Kidney (tissue), 22 donors: ENCODE measurements at places on chromosomes 3 and 15.

DNA sequence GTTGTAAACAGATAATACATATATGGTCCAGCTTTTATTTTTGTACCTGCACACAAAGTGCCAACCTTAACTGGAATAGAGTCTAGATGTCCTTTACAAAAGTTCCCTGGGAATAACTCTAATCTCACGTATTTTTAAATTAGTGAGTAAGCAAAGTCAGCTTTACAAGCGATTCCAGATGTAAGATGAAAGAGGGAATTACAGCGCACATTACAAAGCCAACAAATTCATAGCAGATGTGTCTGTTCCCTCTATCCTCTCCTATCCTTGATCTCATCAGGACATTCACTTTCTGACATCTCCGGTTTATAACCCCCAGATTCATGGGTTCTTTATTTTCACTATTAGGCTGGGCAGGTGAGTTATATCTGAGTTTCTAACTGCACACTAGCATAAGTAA is 406.8 kb upstream of the ZNF385D start:
- DNase-seq, result no peak

DNA sequence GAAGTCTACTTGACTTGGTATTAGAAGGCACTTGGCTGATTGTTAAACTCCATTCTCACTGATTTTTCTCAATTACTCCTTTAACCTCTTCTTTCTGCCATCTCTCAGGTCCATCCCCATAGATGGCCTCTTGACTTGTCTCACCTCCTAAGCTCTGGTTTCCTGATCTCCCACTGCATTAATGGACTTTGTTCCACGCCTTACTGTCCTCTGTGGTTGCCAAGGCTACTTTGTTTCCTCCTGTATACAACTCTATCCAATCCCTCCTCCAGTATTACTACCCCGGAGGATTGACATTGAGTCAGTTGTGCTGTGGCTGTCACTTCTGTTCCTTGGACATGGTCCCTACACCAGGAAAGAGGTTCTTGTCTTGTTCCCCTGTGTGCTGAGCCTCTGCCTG is 10.6 kb upstream of the GLCE start:
- no peak for DNase-seq

DNA sequence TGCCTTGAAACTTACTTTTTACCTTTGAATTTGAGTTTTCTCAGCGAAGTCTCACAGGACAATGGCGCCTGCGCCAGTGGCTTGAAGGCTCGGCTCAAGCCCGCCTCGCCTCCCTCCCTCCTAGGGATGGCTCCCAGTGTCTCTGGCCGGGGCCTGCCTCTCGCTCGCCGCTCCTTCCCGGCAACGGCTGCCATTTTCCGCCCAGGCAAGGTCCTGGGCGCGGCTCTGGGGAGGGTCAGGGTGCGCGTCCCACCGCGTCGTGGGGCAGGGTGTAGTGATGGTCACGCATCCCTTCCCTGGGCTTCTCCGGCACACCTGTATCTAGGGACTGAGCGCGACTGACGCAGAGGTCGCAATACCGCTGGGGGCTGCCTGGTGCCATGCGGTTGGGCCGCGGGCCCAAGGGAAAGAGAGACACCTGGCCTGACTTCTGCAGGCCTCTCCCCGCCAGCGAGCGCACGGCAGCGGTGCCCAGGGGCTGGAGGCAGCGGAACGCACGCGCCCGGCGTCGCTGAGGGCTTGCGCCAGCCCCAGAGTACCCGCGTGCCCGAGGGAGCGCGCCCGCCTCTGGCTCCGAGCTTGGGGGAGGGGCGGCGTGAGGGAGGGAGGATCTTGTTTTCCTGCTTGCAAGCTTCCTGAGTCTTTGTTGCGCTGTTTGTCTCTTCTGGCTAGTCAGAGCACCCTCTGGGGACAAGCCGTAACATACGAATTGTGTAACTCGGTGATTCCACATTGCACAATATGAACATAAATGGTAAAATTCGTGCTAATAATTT is 20.7 kb upstream of the FEM1B start:
- peak; percentile 95 for DNase-seq

GRCh38 chr3:167918008-167918596 is 177.6 kb downstream of the GOLIM4 start:
- no peak for DNase-seq

DNA sequence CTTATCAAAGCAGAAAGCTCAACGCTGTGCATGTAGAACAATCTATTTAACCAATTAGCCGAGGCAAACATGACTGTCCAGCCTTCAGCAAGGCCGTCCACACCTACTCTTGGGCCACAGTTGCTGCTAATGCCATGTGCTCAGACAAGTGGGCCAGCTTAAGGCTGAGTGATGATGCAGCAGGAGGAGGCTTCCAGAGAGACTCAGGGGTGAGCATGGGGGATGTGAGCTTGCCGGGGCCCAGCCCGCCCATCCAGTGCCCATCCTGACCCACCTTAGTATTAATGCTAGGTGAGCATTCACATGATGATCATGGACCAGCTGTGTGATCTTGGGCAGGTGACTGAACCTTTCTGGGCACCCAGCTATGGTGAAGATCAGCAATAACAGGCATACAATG is 150.1 kb downstream of the TPRA1 start:
- DNase-seq, result peak; percentile 26

- no peak for DNase-seq
Measured at GRCh38 chr3:157417247-157417646, 19.4 kb upstream of the PTX3 start.

GRCh38 chr15:89107984-89108383 is 19.7 kb downstream of the ABHD2 start:
- DNase-seq, result no peak

- DNase-seq, result no peak
Measured at GRCh38 chr3:157445857-157446256, 9.2 kb downstream of the PTX3 start.

DNA sequence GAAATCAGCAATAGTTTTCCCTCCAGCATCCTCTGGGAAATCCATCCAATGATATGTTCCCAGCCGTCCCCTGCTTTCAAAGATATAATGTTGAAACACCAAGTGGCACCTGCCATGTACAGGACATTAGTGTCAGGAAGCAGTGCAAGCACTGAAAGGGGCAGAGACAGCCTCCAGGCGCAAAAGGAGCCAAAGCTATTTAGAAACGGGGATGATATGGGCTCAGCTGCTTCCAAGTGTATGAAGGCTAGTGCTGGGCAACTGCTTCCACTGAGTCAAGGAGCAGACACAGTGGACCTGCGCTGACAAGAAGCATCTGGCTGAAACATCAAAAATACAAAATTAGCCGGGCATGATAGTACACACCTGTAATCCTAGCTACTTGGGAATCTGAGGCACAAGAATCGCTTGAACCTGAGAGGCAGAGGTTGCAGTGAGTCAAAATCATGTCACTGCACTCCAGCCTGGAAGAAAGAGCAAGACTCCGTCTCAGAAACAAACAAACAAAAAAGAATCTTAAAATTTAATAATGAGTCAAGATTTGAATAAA is 119.7 kb downstream of the AQP9 start:
- no peak for DNase-seq

DNA sequence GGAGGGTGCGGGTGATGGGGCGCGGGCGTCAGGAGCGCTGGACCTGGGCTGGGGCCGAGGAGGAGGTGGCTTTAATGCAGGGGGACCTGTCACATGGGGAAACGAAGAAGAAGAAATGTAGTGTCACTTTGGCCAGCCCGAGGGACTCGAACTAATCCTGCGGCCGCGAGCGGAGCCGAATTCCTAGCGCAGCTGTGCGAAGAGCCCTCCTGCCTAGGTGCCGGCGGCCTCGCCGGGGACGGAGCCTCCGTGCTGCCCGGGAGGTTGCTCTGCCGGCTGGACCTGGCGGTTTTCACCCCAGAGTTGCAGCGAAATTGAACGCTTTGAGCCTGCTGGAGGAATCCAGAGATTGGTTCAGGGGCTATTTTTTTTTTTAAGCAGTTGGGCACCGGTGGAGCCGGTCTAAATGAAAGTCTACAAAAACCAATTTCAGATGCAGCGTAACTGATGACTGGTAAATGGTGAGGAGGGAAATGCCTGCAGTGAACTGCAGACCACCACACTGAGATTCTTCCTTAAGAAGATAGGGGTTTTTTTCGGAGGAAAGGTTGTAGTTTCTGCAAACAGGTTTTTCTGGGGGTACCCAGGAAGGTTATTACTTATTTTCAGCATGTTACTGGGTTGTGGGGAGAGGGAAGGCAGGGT is 662 bp downstream of the TMEM108 start:
- DNase-seq, result peak; percentile 75

GRCh38 chr3:160677459-160677881 is 510 bp downstream of the ARL14 start:
- no peak for DNase-seq

- DNase-seq, result no peak
Measured at GRCh38 chr3:113079218-113079961, 88.6 kb downstream of the GTPBP8 start.

DNA sequence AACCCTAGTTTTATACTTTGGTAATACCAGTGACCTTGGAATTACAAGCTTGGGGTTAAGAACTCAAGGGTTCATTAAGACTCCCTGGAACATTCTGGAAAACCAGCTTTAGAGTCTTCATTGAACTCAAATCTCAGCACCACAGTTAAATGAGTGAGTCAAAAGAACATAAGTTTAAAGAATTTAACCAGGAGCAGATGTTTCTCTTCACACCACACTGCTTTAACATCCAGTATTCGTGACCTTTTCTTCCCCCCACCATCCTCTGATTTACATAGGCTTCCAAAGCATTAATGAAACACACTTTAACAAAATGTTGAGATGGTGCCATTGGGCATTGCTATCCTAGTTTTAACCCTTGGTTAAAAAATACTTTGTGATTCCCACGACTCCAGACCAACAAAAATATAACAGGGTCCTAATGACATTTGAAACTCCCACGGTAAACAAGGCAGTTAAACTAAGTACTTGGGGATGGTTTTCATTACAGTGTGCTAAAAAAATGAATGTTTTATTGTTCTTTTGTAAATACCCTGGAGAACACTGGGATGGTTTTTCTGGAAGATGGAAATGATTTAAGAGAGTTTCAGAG is 123.9 kb downstream of the OXNAD1 start:
- DNase-seq, result no peak

GRCh38 chr3:153055779-153056178 is 106.2 kb upstream of the RAP2B start:
- DNase-seq, result no peak

DNA sequence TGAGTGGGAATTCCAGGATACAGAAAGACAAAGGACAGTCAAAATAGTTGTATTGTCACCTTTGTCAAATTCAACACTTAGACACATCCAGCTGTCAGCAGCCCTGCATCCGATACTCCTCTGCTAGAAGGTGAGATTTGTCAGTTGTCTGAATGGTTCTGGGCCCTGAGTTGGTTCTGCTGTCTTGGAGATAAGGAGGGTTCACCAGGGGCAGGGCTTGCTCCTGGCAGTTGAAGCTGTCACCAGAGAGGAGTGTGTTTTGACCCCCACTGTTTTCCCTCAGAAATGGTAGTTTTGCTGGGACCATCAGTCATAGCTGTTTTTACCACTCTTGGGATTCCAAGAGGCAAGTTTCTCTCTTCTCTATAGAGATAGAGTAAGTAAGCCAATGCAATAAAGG is 3.2 kb upstream of the KY start:
- DNase-seq, result no peak

GRCh38 chr3:42369832-42370231 is 40.6 kb downstream of the LYZL4 start:
- DNase-seq, result no peak

GRCh38 chr3:157376603-157377300 is 59.9 kb upstream of the PTX3 start:
- DNase-seq, result no peak

- DNase-seq, result no peak
Measured at GRCh38 chr3:144063306-144063705, 91.7 kb downstream of the DIPK2A start.

- no peak for DNase-seq
Measured at GRCh38 chr15:81080996-81081395, 53.1 kb upstream of the CFAP161 start.

GRCh38 chr3:18743761-18744160 is 318.6 kb upstream of the SATB1 start:
- no peak for DNase-seq

- peak; percentile 63 for DNase-seq
Measured at GRCh38 chr15:59691194-59691805, 2.2 kb upstream of the BNIP2 start.

- no peak for DNase-seq
Measured at GRCh38 chr3:78580681-78581080, 1187.1 kb downstream of the ROBO1 start.

- no peak for DNase-seq
Measured at GRCh38 chr15:90234096-90234988, at the start of gene GDPGP1. GDPGP1 (plus strand) TSS chr15:90234209; CDS start chr15:90240909, 6,700 bp downstream.

DNA sequence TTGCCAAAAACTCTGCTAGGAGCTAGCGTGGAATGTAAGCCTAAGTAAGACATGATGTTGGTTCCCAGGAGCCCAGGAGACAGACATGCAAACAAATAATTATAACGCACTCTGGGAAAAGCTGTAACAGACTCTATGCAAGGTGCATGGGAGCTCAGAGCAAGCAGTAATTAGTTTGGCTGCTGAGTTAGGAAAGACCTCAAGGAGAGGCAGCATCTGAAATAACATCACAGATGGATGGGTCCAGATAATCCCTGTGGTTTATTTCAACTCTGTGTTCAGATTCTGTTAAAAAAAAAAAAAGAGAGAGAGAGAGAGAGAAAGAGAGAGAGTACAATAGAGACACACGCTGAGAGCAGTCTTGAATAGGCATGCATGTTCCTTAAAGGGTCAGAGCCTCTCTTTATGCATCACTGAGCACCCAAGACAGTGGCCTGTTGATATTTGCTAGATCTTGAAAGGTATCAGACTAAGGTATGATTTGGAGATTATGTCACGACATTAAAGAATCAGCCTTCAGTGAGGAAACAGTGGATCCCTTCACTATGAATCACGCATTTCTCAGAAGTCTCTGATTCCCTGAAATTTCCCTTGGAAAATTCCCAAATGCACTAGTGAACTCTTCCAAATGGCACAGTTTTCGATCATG is 124.4 kb upstream of the LIPC start:
- no peak for DNase-seq

DNA sequence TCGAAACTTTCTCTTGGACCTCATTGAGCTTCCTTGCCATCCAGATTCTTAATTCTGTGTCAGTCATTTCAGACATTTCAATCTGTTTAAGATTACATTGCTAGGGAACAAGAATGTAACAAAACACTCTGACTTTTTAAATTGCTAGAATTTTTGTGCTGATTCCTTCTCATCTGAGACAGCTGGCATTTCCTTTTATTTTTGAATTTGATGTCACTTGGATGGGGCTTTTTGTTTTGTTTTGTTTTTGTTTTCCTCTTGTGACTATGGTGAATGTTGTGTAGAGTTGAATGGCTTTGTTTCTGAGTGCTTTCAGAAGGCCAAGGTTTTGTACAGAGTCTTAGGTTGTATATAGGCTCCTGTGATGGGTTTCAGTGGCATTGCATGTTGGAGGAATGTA is 1129.3 kb downstream of the NAALADL2 start:
- DNase-seq, result no peak

GRCh38 chr15:60374628-60375081 is 23.1 kb downstream of the ANXA2 start:
- peak; percentile 54 for DNase-seq
